ENCODE measurements at places on chromosomes 12 and 14.

GRCh38 chr14:73422515-73422914 lies 35.8 kb downstream of the NUMB start:
- DNase-seq, result no peak

DNA sequence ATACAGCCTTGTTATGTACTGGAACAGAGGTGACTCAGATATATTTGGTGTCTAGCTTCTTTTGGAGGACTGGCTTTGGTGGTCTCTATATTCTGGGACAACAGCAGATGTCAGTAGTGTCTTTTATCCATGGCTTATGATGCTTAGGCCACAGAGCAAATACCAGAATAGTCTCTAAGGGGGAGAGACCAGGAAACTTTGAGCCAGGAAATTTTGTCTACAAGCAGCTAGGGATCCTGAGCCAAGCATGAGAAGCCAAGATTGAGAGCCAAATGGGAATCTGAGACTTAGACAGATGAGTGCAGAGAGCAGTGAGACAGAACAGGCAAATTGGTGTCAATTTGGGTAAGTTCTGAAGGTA lies 28.4 kb upstream of the PTPRR start:
- DNase-seq, result no peak

DNA sequence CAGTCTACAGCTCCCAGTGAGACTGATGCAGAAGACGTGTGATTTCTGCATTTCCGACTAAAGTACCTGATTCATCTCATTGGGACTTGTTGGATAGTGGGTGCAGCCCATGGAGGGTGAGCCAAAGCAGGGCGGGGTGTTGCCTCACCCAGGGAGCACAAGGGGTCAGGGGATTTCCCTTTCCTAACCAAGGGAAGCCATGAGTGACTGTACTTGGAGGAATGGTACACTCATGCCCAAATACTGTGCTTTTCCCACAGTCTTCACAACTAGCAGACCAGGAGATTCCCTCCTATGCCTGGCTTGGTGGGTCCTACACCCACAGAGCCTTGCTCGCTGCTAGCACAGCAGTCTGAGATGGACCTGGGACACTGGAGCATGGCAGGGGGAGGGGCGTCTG lies 21.0 kb upstream of the ABCC9 start:
- no peak for DNase-seq

DNA sequence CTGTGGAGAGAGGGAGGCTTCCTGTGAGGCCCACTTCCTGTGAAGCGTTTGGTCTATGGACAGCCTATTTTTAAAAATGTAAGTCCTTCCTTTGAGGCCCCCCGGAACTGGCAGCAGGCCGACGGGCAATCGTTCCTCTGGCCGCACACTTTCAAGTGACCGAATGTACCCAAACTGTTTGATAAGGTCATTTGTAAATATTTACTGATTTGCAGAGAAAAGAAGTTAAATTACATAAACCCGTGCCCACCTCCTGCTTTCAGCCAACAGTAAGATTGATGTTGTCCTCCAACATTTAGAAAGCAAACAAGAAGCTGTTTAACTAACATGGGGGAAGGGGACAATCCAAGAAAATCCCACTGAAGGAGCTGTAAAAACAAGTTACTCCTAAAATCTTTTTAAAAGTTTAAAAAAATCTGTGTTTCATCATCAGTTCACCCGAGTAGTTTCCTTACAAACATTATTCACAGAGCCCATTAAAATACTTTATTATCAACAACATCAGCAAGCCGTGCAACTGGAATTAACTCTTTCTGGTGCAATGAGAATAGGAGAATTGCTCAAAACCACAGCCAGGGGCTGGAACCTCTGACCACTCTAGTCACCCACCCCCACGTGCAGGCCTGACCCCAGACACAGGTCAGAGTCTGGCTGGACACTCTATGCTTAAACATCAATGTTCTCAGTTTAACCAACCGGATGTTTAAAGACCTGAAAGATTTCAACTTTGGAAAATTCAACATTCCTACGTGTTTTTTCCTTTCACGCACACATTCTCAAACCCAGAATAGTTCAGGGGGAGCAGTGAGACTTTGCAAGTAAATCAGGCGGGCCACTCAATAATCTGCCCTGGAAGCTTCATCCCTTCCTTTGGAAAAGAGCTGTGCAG lies 65.3 kb downstream of the FOXN3 start:
- no peak for DNase-seq

DNA sequence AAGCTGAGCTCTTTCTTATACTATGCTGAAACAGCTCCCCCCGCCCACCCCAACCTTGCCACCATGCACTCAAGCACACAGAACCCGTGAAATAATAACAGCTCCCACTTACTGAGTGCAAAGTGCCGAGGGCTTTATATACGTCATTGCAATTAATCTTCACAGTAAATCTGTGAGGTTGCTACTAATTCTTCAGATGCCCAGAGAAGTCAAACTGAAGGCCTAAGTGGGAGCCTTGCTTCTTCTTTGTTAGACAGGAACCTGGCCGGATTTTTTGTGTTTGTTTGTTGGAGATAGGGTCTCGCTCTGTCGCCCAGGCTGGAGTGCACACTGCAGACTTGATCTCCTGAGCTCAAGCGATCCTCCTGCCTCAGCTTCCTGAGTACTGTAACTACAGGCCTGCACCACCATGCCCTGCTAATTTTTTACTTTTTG lies 34.0 kb downstream of the VCPKMT start:
- peak; percentile 59 for DNase-seq

GRCh38 chr12:63152321-63152700 lies 1.3 kb upstream of the AVPR1A start:
- no peak for DNase-seq

DNA sequence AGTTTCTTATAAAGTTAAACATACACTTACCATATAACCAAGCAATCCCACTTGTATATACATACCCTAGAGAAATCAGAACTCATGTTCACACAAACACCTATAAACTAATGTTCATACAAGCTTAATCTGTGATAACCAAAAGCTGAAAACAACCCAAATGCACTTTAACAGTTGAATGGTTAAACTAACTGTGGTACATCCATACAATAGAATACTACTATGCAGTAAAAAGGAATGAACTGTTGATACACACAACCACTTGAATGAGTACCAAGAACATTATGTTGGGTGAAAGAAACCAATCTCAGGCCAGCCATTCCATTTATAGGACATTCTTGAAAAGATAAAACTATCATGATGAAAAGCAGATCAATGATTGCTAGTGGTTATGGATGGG lies 427.6 kb downstream of the DPF3 start:
- no peak for DNase-seq

- DNase-seq, result no peak
Measured at GRCh38 chr12:25384038-25384892, 133.5 kb upstream of the KRAS start.

GRCh38 chr14:32249371-32249770 lies 46.3 kb upstream of the RNU6-8 start:
- no peak for DNase-seq

Data from stimulated activated CD4-positive, alpha-beta T cell treated with anti-CD3 and anti-CD28 coated beads, Interleukin-4, amount 100 ng/mL, for 1 hour (primary cell).